Karpas-422 (cell line): ENCODE measurements at places on chromosomes 7 and 10. TPM values are rescaled to one million over a fixed set of nuclear protein-coding genes. Genes with fewer than 3 reads are reported as not detected.

DNA sequence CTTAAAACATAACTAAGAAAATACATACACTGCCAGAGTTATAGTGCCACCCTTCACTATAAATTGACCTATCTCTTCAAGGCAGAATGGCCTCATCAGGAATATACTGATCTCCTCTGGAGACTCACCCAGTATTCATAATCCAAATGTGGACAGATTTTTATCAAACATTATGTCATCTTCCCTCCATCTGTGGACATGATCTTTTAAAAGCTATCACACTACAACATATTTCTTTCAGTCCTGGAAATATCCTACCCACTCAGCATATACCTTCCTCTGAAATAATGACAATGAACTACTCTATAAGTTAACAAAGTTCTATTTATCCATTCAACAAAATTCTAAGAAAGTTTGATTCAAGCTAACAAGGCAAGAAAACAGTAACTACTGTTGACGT, 3.2 kb downstream of the ZNF800 start:
- DNase-seq: no peak

DNA sequence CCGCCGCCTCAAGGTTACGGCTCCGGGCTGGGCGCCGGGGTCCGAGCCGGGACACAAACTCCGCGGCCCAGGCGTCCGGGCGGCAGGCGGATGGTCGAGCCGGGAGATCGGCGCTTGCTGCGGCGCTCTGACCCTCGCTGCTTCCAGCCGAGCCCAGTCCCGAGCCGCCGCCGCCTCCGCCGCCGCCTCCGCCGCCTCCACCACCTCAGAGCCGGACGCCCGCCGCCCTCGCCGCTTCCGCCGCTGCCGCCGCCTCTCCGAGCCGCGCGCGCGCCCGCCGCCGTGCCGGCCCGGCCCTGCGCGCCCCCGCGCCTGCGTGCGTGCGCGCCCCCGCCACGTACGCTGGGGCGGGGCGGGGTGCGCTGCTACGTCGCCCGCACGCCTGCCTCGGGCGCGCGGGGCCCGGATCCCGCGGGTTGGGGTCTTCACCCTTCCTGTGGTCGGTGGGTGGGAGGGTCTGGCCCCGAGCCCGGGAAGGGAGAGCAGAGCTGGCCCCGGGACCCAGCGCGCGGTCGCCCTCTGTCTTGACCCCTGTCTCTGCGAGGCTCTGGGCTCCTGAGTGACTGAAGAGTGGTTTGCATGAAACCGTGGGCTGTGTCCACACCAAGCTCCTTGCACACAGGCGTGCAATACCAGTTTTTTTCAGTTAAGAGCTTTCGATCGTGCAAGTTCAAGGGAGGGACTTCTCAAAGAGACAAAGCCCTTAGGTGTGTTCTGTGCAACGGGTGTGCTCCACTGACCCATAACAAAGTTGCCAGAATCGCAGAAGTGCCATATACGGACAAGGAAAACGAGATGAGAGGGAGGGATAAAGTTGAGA, at the start of gene SMURF1:
TSS of gene SMURF1 (minus strand) at position 256 of the 820 bp plus-strand sequence. CDS start 328 bp downstream, outside the sequence.
- DNase-seq: peak; percentile 92

Gene ZNF862
- total RNA-seq: 9.2 and 12.2 TPM in 2 replicates

- no peak for DNase-seq
Observed at GRCh38 chr10:70164163-70164562, 6.2 kb downstream of the SAR1A start.

DNA sequence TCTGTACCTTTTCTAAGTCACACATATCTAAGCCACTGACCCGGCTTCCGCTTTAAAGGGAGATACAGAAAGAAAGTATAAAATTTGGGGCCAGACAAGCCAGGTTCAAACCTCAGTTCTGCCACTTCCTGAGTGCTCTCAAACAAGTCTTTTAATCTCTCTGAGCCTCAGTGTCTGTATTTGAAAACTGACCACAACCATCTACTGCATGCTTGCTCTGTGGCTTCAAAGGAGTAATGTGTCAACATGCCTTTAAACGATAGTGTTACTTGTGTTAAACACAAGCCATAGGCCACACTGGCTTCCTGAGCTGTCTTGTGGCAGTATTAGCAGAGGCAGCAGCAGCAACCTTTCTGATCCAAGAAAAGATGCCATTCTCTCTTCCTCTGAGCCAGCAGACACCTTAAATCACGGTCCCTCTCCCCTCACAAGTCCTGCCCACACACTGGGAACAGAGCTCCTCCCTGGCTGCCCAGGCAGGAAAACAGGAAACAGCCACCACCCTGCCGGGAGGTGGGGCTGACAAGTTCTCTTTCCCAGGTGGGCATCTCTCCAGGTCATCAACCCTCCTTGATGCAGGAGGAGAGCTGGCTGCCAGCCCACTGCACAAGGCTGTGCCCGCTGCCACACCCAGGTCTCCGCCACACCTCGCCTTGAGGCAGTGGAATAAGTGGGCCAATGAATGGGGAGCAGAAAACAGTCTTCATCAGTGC, 10.7 kb downstream of the HIP1 start:
- DNase-seq: no peak

Gene PRKAR2B
- 0.32 and 0.67 TPM in 2 replicates for total RNA-seq

- DNase-seq: no peak
Observed at GRCh38 chr7:88185650-88186049, 34.2 kb downstream of the SRI start.

DNA sequence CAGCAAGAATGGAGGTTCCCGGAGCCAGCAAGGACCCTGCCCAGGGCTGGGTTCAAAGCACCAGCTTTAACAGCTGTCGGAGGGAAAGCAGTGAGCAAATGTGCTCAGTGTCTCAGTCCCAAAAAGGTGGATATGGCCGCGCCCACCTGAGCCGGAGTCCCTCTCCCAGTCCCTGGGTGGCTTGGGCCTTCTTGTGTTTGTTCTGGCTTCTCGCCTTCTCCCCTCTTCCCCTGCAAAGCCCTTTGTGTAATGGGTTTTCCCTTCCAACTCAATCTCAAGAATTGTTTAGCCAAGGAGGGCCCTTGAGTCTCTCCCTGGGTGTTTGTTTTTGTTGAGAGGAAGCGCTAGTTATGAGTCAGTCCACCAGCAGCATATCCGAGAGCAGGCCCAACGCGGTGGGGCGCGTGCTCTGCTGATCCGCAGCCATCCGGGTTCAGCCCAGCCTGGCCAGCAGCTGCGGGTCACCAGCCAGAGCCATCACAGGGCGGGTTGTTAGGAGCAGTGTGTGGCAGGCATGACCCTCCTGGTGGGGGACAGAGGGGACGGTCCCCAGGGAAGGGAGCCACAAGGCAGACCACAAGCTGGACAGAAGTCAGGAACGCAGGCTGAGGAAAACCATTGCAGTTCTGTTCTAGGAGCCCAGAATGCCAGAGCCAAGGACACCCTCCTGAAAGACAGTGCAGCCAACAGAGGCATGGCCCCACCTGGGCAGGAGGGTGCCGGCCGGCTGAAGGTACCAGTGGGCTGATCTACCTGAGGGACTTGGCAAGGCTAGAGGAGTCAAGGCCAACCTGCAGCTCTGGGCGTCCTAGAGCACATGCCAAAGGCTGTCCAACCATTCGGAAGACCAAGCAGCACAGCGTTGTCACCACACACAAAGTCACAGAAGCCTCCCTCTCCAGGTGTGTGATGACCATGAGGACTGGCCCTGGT, 21.3 kb downstream of the CALML3 start:
- no peak for DNase-seq

Gene ITIH5
- not detected in 2 replicates for total RNA-seq

- DNase-seq: no peak
Observed at GRCh38 chr10:60414877-60415585, 25.4 kb upstream of the ANK3 start.

Gene MCMBP
- 25.8 and 38.2 TPM in 2 replicates for total RNA-seq

Gene GHRHR
- total RNA-seq: not detected in 2 replicates

GRCh38 chr7:139899328-139899955, 70.4 kb downstream of the TBXAS1 start:
- DNase-seq: no peak

- DNase-seq: no peak
Observed at GRCh38 chr10:9712393-9712792, 1305.3 kb upstream of the CELF2 start.

Gene FAM221A
- 4.5 and 14.0 TPM in 2 replicates for total RNA-seq

Gene HMX2
- total RNA-seq: not detected in 2 replicates

Gene DLX6
- total RNA-seq: not detected in 2 replicates

DNA sequence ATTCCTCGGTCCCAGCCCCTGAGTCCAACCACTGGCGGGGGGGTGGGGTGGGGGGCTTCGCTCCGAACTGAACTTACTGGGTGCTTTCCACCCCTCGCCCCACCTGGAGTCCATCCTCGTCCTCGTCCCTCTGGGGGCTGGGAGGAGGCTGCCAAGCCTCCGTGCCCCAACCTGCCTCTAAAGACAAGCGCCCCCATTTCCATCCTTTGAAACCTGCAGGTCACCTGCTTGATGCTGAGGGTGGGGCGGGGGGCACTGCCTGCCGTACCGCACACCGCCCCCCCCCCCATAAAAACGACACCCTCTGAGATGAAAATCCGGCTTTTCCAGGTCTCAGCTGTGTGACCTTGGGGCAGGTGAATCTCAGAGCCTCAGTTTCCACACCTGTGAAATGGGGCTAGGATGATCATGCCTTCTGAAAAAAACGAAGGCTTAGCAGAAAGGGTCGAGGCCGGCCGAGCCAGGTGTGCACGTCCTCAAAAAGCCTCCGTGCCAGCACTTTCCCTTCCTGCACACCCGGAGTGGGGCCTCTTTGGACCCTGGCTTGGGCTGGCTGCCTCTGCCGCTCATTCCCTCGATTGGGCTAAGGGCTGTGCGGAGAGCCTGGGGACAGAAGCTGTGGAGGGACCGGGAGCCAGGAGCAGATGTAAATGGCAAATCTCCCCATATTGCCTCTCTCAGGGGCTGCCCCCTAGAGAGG, 967 bp downstream of the ELFN1 start:
- no peak for DNase-seq

DNA sequence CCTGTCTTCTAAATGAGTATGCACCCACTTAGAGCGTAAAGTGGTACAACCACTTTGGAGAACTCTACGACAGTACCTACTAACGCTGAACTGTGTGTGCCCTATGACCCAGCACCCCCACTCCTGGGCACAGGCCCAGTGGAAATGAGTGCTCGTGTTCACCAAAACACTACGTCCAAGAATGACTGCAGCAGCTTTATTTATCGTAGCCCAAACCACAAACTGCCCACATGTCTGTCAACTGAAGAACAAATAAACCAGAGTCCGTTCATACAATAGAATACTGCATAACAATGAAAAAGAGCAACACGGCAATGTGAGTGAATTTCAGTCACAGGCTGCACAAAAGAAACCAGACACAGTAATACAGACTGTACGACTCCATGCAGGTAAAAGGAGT, 35.4 kb downstream of the TLL2 start:
- DNase-seq: no peak

DNA sequence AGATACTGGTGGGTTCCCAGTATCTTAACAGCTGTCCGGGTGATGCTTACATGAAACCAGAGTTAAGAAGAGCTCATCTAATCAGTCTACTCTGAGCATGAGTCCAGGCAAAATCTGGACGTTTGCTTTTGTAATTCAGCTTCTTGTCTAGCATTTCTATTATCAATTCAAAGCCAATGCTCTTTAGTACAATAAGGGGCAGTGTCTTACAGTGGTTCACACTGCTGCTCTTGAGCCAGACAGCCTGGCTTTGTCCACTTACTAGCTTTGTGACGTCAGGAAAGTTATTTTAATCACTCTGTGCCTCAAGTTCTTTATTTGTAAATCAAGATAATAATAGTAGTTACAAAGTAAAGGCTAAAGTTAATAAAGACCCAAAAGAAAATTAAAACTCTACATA, 227.3 kb upstream of the TCF7L2 start:
- no peak for DNase-seq

- DNase-seq: no peak
Observed at GRCh38 chr10:122292376-122292775, 21.3 kb downstream of the BTBD16 start.

GRCh38 chr7:152986376-152986775, 226.8 kb downstream of the ACTR3B start:
- no peak for DNase-seq

DNA sequence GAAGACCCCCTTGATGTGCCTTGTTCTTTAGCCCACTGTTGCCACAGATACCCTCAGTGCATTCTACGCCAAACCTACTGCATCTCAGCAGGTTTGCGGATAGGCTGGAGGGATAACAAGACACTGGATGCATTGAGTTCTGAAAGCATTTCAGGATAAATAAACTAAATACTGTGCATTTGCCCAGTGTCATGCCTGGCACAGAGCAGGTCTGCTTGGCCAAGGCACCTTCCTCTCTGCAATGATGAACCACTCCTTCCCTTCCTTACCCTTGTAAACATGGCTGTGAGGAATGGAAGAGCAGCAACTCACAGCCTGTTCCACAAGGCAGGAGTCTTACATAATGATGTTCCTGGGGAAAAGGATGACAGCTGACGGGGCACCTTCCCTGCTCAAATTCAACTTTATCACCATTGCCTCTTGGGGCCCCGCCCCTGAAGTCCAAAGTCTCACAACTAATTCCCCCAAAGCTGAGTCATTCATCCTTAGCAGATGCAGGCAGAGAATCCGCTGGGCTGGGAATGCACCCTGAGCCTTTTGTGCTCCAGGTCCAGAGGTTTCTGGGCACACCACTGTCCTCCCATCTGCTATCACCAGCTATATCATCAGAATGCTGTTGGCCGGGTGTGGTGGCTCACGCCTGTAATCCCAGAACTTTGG, 11.6 kb downstream of the DDX56 start:
- no peak for DNase-seq

- no peak for DNase-seq
Observed at GRCh38 chr7:130874071-130874915, 140.3 kb upstream of the KLF14 start.
